ENCODE measurements at places on chromosomes 4 and X. TPM values are rescaled to one million over a fixed set of nuclear protein-coding genes. Genes with fewer than 3 reads are reported as not detected.

MAP3K15 gene
- total RNA-seq: 1.8 TPM

CXorf49 gene
- total RNA-seq: not detected

DMRTC1 gene
- total RNA-seq: not detected

ARX gene
- total RNA-seq: 0.58 TPM

EXOC1 gene
- 13.8 TPM for total RNA-seq

ESX1 gene
- total RNA-seq: 0.06 TPM

GRXCR1 gene
- not detected for total RNA-seq

UBA6 gene
- total RNA-seq: 20.9 TPM

REPS2 gene
- total RNA-seq: 1.3 TPM

MAGEA10 gene
- total RNA-seq: not detected

TRAM1L1 gene
- total RNA-seq: 0.50 TPM

HERC5 gene
- total RNA-seq: 4.3 TPM

CT47B1 gene
- total RNA-seq: not detected

ACTRT1 gene
- total RNA-seq: not detected

MGAT4D gene
- total RNA-seq: not detected

USP46 gene
- 6.3 TPM for total RNA-seq

STOX2 gene
- total RNA-seq: 3.1 TPM

GBA3 gene
- total RNA-seq: not detected

ZAR1 gene
- not detected for total RNA-seq

SERTM2 gene
- total RNA-seq: not detected

SHROOM2 gene
- 1.0 TPM for total RNA-seq

MFAP3L gene
- total RNA-seq: 3.7 TPM

IL15 gene
- total RNA-seq: 11.2 TPM

CT45A5 gene
- 0.09 TPM for total RNA-seq

PLAC8 gene
- total RNA-seq: 0.94 TPM
